Stomach (tissue), 19 donors: ENCODE measurements at places on chromosomes 4 and X. TPM values are rescaled to one million over a fixed set of nuclear protein-coding genes. Genes with fewer than 3 reads are reported as not detected.

- no peaks in the 10 kb centered on the region for H3K27me3 ChIP-seq
- no peak for DNase-seq
- H3K4me3 ChIP-seq = no peak overlapping the region
- H3K4me1 ChIP-seq = no peaks in the 10 kb centered on the region
- H3K36me3 ChIP-seq = peaks cover 22% of the 10 kb centered on the region
These were observed 90.7 kb downstream of the CDS1 start for GRCh38 chr4:84673475-84674240.

DNA sequence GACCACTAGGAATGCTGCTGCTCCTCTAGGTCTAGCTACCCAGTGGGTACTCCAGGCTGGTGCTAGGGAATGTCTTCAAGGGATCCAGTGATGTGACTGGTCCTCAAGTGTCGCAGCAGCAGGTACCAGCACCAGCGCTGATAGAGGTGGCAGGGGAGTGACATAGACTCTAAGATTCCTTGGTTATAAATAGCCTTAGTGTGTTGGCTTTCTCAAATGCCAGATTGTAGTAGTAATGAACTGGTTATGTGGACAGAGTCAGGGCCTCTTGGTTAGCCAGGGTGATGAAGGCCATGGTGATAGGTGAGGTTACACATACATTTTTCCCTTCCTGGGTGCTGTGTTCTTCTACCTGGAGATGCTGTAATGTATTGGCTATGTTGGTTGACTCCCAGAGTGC is 38.3 kb downstream of the DCLK2 start:
- no peak overlapping the region for H3K27ac ChIP-seq
- H3K4me3 ChIP-seq = no peak overlapping the region
- H3K36me3 ChIP-seq = no peaks in the 10 kb centered on the region
- H3K4me1 ChIP-seq = no peaks in the 10 kb centered on the region
- H3K27me3 ChIP-seq = no peaks in the 10 kb centered on the region

- H3K36me3 ChIP-seq = no peaks in the 10 kb centered on the region
- H3K4me3 ChIP-seq = peak overlapping the region; percentile 55
- peaks cover 61% of the 10 kb centered on the region for H3K27me3 ChIP-seq
These were observed 5.3 kb downstream of the CRMP1 start for GRCh38 chr4:5887361-5888221.

- H3K4me1 ChIP-seq = no peaks in the 10 kb centered on the region
- no peak overlapping the region for H3K4me3 ChIP-seq
- no peaks in the 10 kb centered on the region for H3K36me3 ChIP-seq
- peak; percentile 1 for DNase-seq
These were observed 331.9 kb downstream of the PACRGL start for GRCh38 chr4:21032089-21032645.

DNA sequence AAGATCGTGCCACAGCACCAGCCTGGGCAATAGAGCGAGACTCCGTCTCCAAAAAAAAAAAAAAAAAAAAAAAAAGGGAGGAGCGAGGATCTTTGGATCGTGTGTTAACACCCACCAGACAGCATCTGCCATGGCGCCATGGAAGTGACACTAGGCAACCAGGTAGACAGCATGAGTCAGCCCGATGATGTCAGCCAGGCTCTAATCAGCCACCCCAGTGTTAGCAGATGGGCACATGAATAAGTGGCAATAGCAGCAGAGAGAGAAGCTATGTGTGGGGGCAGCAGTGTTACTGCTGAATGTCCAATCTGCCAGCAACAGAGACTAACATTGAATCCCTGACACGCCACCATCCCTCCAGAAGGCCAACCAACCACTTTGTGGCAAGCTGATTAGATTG is 6.6 kb downstream of the SYN1 start:
- H3K27ac ChIP-seq = no peak overlapping the region
- no peaks in the 10 kb centered on the region for H3K36me3 ChIP-seq
- no peak overlapping the region for H3K4me3 ChIP-seq
- DNase-seq = no peak

- H3K27me3 ChIP-seq = no peaks in the 10 kb centered on the region
- H3K36me3 ChIP-seq = no peaks in the 10 kb centered on the region
- H3K27ac ChIP-seq = no peak overlapping the region
- peaks cover 4% of the 10 kb centered on the region for H3K4me1 ChIP-seq
- DNase-seq = no peak
These were observed 103.1 kb upstream of the NKX1-1 start for GRCh38 chr4:1509366-1509765.

GRCh38 chrX:53135581-53135980 is 41.6 kb downstream of the KANTR start:
- no peak for DNase-seq
- H3K27ac ChIP-seq = no peak overlapping the region
- H3K4me1 ChIP-seq = no peaks in the 10 kb centered on the region
- H3K4me3 ChIP-seq = no peak overlapping the region

DNA sequence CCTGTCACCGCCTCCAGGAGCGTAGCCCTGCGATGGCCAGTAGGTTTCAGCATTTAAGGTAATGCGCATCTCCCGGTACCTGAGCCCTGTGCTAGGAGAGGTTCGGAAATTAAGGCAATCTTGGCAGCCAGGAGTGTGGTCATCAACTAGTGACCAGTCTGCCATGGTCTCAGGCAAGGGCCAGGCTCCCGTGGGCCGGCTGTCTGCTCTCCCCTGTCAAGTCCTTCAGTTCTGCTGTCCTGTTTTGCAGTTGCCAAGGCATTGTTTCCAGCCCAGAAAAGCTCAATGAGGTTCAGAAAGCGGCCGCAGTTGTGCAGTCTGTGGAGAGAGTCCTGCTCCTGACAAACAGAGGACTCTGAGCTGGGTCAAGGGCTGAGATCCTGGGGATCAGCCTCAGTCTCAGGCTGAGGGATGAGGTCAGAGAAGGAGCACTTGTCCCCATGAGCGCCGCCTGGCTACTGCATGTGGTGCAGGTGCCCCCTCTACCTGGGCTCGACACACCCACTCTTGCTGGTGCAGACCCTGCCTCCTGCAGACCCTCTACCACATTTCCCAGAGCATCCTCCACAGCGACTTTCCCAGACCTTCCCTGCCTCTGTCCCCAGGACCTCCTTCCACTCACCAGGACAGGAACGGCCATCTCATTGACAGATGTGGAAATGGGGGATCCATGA is 53.4 kb upstream of the PSAPL1 start:
- no peak for DNase-seq
- no peak overlapping the region for H3K27ac ChIP-seq
- H3K27me3 ChIP-seq = peaks cover 27% of the 10 kb centered on the region
- H3K4me3 ChIP-seq = no peak overlapping the region

DNA sequence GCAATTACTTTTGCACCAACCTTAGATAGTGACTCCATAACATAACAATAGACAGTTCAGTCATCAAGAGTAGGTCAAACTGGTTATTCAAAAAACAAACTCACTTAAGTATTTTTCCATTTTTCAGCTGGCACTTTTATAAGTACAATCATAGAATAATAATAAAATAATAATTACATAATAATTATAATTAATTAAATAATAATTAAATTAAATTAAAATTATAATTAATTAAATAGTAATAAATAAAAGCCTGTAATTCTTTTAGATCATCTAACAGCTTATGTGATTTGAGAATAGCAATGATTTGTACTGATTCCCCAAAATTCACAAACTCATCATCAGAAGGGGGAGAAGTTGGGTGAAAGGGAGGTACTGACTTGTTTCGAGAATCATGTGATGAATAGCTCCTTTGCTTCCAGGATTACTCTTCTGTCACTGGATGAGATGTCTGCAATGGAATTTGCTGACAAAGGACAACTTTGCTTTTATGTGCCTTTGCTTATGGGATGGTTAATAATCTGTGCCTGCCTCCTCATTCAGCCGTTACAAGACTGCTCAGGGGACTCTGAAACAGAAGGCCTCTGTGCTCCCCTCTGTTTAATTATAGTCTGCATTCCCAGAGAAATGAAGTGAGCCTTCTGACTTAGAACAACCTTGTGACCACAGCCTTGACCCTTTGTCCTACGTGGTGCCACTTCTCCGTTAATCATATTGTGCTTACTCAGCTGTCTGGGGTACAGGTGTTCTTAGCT is 104.8 kb upstream of the ENPEP start:
- H3K4me1 ChIP-seq = no peaks in the 10 kb centered on the region
- H3K4me3 ChIP-seq = no peak overlapping the region
- no peak overlapping the region for H3K27ac ChIP-seq
- no peaks in the 10 kb centered on the region for H3K36me3 ChIP-seq
- no peaks in the 10 kb centered on the region for H3K27me3 ChIP-seq

DNA sequence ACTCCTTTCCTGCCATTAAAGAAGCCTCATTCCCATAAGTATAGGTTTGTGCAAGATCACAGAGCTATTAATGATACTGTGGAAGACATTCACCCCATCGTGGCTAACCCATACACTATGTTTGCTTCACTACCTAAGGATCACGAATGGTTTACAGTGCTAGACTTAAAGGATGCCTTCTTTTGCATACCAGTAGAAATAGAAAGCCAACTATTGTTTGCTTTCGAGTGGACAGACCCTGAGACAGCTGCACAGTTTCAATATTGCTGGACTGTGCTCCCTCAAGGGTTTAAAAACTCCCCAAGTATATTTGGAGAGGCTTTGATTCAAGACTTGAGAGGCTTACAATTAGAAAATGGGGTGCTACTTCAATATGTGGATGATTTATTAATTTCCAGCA is 16.0 kb upstream of the PAPSS1 start:
- H3K27ac ChIP-seq = no peak overlapping the region
- H3K36me3 ChIP-seq = no peaks in the 10 kb centered on the region
- H3K27me3 ChIP-seq = no peaks in the 10 kb centered on the region

GSX2 gene
- total RNA-seq = not detected

ZFP42 gene
- not detected for total RNA-seq

ADH1B gene
- total RNA-seq = 228 TPM

RADX gene
- total RNA-seq = 2.2 TPM

SETD7 gene
- total RNA-seq = 57.1 TPM
